ENCODE measurements at places on chromosomes 3 and 15. TPM values are rescaled to one million over a fixed set of nuclear protein-coding genes. Genes with fewer than 3 reads are reported as not detected.

The LEKR1 gene
- 0.26 TPM for total RNA-seq

The COLQ gene
- total RNA-seq: 0.43 TPM

The CLSTN2 gene
- 0.09 TPM for total RNA-seq

The ITPKA gene
- total RNA-seq: 5.2 TPM

The MEIS2 gene
- 42.6 TPM for total RNA-seq

The DNAH12 gene
- under 0.01 TPM for total RNA-seq

The TMEM108 gene
- total RNA-seq: not detected

The SLC27A2 gene
- not detected for total RNA-seq

The IL17RE gene
- 0.63 TPM for total RNA-seq

The KNG1 gene
- total RNA-seq: not detected

The NANOGP8 gene
- not detected for total RNA-seq

The GP9 gene
- not detected for total RNA-seq

The ZNF639 gene
- total RNA-seq: 19.5 TPM

The GPR176 gene
- 58.8 TPM for total RNA-seq

The SHC4 gene
- total RNA-seq: 4.2 TPM

The ANKUB1 gene
- not detected for total RNA-seq

The ROPN1 gene
- not detected for total RNA-seq

The IMPG2 gene
- 0.86 TPM for total RNA-seq

The TRIM42 gene
- not detected for total RNA-seq

The FNDC3B gene
- 64.4 TPM for total RNA-seq

The ZDHHC19 gene
- total RNA-seq: not detected

The ZSCAN2 gene
- 10.9 TPM for total RNA-seq

The SEMA6D gene
- 4.9 TPM for total RNA-seq

The SERF2 gene
- total RNA-seq: 469 TPM

The GOLGA8R gene
- 2.7 TPM for total RNA-seq

The LSG1 gene
- 24.0 TPM for total RNA-seq

The MINAR1 gene
- total RNA-seq: 0.63 TPM

The TRH gene
- not detected for total RNA-seq

The SPTBN5 gene
- 0.17 TPM for total RNA-seq

The TRAT1 gene
- not detected for total RNA-seq

The CHL1 gene
- 16.2 TPM for total RNA-seq

The PTH1R gene
- total RNA-seq: 0.77 TPM

The CCDC9B gene
- 18.8 TPM for total RNA-seq

The TMEM89 gene
- not detected for total RNA-seq

The COL6A5 gene
- not detected for total RNA-seq

The NUP210 gene
- not detected for total RNA-seq

The ASB14 gene
- 0.17 TPM for total RNA-seq

The FILIP1L gene
- total RNA-seq: 7.6 TPM

The SLC22A14 gene
- total RNA-seq: under 0.01 TPM

The CCDC13 gene
- 0.95 TPM for total RNA-seq

The SMCO1 gene
- not detected for total RNA-seq

The TMEM266 gene
- 0.17 TPM for total RNA-seq

The NPAP1 gene
- under 0.01 TPM for total RNA-seq

The PLSCR2 gene
- total RNA-seq: 0.32 TPM

The C3orf85 gene
- total RNA-seq: not detected

The EPHA3 gene
- 0.16 TPM for total RNA-seq

The GTF2A2 gene
- total RNA-seq: 19.2 TPM

The CD200R1 gene
- 0.09 TPM for total RNA-seq

The GLT8D1 gene
- 133 TPM for total RNA-seq
